Stimulated activated CD4-positive, alpha-beta T cell treated with anti-CD3 and anti-CD28 coated beads, Interleukin-1b, Interleukin-23, amount 100 ng/mL, for 24 hours (primary cell): ENCODE measurements at places on chromosomes 3 and 15.

DNA sequence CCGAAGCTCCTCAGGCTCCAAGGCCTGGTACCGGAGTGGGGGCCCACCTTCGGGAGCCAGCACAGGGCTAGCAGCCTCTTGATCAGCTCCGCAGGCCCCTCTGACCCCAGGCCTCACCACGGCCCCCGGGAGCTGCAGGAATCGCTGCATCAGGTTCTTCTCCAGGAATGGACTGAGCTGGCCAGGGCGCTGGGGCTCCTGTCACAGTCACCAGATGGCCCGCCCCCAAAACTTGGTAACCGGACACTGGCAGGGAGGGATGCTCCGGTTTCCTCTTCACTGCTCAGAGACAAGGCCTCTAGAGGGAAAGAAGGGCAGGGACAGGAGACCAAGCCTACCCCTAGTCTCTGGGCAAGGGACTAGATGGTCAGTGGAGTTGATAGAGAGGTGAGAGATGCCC lies 9.9 kb downstream of the AP3B2 start:
- no peak for DNase-seq

DNA sequence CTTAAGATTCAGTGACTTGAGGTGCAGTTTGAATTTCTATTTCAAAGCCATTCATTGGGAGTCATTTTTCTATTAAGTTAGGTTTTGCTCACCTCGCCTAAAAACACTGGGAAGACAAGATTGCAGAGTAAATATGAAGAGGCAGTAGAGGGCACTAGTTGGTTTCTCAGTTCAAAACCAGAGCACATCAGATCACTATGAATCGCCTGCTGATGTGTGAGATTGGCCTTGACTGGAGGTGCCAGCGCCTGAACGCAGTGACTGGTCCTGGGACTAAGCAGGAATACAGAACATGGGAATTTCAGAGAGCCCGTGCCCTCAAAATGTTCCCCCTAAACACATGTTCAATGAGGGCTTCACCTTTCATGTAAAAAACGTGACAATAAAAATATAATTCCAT lies 229.0 kb downstream of the ITPR1 start:
- no peak for DNase-seq

GRCh38 chr3:139117883-139118760 lies 73.4 kb upstream of the PRR23C start:
- DNase-seq: no peak

DNA sequence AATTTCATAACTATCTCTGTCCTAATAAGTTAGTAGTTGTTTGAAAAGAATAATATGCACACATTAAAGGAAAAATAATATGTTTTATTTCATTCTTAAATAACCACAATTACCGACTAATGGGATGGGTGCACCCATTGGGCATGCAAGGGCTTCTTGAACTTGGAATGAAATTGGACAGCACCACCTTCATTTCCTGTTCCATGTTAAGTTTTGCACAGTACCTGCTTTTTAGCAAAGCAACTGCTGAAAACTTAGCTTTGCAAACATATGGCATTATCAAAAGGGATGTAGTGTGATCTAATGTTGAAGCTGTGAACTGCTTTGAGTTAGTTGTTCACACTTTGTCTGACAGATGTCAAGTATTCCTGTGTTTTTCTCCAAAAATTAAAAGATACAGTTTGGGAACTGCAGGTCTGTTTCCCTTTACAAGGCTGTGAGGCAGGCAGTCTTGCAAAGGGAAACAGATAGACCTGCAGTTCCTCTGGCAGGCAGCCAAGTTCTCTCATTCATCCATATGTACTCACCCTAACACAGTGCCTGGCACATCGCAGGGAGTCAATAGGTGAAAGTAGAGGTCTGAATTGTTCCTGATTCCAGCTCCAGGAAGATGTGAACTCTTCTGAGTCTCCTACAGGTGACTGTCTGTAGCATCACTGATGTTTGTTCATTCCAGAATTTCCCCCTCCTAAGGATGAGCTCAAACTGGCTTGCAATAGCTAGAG lies 64.3 kb upstream of the GOLGA8B start:
- no peak for DNase-seq

- no peak for DNase-seq
Measured at GRCh38 chr3:105327662-105328337, 38.9 kb upstream of the ALCAM start.

DNA sequence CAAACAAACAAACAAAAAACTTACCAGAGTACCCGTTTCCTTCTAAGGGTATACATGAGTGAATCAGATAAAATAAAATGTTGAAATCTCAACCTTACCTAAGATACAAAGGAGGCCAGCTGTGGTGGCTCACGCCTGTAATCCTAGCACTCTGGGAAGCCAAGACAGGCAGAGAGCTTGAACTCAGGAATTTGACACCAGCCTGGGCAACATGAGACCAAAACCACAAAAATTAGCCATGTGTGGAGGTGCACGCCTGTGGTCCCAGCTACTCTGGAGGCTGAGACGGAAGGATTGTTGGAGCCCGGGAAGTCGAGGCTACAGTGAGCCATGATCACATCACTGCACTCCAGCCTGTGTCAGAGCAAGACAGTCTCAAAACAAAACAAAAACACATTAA lies 11.0 kb upstream of the FAM219B start:
- DNase-seq: no peak

GRCh38 chr15:38888701-38889221 lies 324.1 kb upstream of the RASGRP1 start:
- no peak for DNase-seq

- DNase-seq: no peak
Measured at GRCh38 chr15:59447367-59447766, 9.4 kb downstream of the FAM81A start.

DNA sequence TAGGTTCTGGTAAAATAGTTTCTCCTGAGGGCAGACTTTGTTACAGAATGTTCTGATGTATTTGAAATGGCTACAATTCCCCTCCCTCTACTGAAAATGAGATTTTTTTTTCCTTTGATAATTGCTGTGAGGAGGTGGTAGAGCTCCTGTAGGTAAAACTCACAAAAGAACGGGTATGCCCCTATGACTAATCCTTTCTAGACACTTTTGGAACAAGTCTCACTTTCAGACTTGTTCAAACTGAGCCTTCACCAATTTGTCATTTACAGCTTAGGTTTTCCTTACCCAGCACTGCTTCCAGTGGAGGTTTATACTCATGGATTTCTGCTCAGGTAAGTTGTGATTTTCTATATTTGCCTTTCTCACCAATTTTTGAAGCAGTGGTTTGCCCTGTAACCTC lies 115.6 kb downstream of the NLGN1 start:
- DNase-seq: no peak

- no peak for DNase-seq
Measured at GRCh38 chr3:107973961-107974360, 116.9 kb downstream of the CD47 start.

GRCh38 chr3:188542196-188542595 lies 388.2 kb downstream of the LPP start:
- no peak for DNase-seq

DNA sequence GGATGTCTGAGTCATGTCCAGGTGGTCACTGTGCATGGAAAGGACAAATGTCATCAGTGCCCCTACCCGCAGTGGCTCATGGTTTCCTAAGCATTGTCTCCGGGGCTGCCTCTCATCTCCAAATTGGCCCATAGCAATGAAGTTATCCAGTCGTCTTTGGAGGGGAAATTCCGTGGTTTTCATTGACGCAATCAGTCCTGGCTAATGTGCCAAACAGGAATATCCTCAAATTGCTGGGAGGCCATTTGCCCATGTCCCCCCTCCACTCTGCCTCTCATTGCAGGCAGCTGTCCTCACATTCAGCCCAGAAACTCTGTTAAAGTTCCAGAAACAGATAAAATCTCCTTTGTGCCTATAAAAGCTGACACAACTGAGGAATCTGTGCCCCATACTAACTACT lies 81.6 kb downstream of the MCTP2 start:
- no peak for DNase-seq

DNA sequence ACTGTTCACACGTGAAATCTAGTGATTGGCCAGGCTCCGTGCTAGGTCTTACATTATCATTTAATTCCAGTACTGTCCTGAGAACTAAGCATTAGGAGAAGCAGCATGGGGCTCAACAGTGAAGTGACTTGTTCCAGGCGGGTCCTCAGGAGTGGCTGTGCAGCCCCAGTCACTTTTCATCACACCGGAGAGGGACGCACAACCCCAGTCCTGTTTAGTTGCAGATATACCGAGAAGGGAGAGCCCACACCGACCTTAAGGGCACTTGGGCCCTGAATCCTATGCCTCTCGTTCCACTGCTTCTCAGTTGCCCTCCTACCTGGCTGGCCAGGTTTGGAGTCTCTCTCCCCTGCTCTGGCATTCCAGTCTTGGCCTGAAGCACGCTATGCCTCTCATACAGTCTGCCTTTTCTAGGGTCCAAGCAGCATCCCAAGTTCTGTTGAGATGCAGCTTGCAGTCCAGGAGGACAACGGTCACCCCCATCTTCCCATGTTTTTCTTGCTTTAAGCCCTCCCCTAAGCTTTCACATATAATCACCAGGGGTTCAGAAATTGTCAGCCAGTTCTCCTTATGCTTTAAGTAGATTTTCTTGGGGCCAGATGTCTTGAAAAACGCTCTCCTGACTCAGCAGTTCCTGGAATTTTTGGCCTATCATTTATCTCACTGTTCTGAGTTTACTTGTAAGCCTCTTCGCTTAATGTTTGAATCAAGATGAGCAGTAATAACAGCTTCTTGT lies 10.1 kb downstream of the FAM131A start:
- DNase-seq: no peak

DNA sequence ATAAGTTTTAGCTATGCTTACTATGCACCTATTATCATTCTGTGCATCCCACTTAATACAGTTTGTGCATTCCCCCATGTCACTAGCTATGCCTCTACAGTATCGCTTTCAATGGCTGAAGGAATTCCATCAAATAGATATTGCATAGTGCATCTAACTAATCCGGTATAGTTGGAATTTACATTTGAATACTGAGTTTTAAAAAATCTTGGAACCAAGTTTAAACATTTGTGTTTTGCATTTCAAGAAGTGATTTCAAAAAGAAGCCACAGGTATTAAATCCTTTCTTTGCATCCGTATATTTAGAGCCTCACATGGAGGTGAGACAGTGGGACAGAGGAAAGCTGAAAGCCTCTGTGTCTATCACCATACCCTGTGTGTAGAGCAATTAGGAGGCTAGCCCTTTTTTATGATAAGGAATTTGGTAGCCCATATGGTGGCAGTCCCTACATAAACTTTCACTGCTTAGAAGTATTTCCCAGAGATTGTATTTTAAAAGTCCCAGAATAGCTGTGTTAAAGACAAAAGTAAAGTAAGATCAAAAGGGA lies 960.2 kb upstream of the CFAP20DC start:
- DNase-seq: no peak

GRCh38 chr3:24457719-24458118 lies 36.9 kb downstream of the THRB start:
- no peak for DNase-seq

GRCh38 chr3:53715815-53716483 lies 130.3 kb downstream of the CHDH start:
- no peak for DNase-seq

GRCh38 chr15:85625166-85625830 lies 169.4 kb downstream of the KLHL25 start:
- no peak for DNase-seq

- DNase-seq: no peak
Measured at GRCh38 chr3:67524046-67524445, 130.4 kb downstream of the SUCLG2 start.

DNA sequence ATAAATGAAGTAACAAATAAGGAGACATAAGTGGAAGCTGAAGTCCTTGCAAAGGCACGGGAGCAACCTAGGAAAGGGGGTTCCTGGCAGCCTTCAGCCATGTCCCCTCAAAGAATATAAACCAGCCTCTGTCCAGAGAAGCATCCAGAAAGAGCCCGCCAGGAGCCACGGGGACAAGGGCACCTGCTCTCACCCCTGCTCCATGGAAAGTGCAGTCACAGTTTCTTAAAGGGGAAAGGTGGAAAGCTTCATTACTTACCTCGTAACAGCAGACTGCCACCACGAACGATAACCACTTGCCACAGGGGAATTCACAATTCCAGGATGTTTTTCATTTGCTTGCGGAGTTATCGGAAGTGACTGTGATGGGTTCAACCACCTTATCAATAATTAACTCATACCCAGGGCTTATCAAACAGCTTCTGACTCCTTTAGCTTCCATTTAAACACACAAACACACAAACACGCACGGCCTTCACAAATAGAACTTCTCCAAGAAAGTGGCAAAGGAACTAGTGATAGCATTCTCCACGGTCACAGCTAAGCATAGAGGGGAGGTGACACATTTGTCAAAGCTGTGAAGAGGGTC lies 134.2 kb upstream of the IGF1R start:
- DNase-seq: no peak

DNA sequence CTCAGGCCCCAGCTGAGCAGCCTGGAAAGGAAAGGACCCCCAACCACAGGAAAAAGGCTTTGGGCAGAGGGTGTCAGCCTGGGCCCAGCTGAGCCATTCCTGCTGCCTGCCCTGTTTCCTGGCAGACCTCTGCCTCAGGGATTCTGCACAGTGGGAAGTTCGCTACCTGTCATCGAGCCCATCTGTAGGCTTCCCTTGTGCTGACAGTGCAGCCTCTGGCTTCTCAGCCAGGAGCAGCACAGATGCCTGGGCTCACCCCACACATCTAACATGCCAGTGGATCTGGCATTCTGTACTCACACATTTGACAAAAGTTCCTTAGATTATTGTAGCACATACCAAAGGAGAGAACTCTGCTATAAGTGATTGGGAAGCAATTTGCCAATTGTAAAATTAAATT lies 202.2 kb downstream of the SSR3 start:
- DNase-seq: no peak

GRCh38 chr3:57004229-57004628 lies 56.2 kb upstream of the SPATA12 start:
- DNase-seq: no peak

- no peak for DNase-seq
Measured at GRCh38 chr15:96200357-96200967, 130.0 kb upstream of the NR2F2 start.

GRCh38 chr3:107884719-107885460 lies 205.9 kb downstream of the CD47 start:
- DNase-seq: no peak

GRCh38 chr15:69924531-69924930 lies 173.2 kb downstream of the TLE3 start:
- DNase-seq: no peak

- DNase-seq: no peak
Measured at GRCh38 chr3:43176666-43177065, 70.8 kb upstream of the POMGNT2 start.

- DNase-seq: no peak
Measured at GRCh38 chr3:103937094-103937493, 1429.6 kb upstream of the ALCAM start.

GRCh38 chr3:132294906-132295305 lies 22.3 kb upstream of the ACP3 start:
- no peak for DNase-seq
